ENCODE measurements at places on chromosomes 7 and 10.

GRCh38 chr7:83143107-83143506, 19.6 kb downstream of the PCLO start:
- no peak for DNase-seq

DNA sequence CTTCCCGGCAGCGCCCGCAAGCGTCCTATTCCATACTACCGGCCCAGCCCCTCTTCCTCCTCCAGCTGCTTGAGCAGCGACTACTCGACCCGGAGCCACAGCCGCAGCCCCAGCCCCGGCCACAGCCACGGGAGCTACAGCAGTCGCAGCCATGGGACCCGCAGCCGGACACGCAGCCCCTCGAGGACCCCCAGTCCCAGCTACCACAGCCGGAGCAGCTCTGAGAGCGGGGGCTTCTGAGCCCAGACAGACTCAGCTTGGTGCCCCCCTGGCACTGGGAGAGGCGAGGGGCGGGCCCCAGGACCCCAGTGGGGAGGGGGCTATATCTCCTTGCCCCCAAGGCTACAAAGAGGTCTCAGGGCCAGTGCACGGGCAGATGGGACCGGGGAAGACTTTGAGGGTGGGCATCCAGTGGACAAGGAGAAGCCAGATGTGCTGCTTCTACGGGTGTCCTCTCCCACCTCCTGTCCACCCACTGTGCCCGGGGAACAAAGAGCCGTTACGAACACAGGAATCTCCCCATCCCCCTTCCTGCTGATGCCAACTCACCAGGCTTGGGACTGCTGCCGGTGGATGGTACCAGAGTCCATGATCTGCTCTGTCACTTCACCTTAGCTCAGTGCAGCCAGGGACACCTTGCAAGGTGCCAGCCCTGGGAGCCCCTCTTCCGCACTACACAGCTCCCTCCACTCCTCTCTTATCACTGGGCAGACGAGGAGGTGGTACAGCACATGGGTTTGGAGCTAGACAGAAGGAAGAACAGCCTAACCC, 16.7 kb upstream of the HSPB1 start:
- no peak for DNase-seq

- no peak for DNase-seq
These were observed 73.0 kb upstream of the ADRB1 start for GRCh38 chr10:113970641-113971040.

GRCh38 chr10:2262878-2263277, 525.6 kb upstream of the ADARB2 start:
- DNase-seq: no peak

DNA sequence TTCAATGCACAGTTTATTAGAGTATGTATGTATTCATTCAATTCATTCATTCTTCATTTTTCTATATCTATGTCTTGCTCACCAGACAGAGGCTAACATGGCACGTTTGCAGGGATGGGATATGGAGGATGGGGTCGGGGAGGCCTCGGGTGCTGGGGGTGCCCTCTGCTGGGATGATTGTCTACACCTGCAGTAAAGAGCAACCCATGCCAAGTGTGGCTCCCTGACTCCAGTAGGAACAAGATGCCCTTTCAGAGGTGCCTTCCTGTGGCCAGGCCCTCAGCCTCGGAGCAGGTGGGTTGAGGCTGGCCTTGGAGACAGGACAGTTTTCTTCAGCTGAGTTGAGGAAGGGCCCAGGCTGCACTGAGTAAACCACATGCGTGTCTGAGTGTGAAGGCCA, 157.2 kb downstream of the SH2D4B start:
- no peak for DNase-seq

DNA sequence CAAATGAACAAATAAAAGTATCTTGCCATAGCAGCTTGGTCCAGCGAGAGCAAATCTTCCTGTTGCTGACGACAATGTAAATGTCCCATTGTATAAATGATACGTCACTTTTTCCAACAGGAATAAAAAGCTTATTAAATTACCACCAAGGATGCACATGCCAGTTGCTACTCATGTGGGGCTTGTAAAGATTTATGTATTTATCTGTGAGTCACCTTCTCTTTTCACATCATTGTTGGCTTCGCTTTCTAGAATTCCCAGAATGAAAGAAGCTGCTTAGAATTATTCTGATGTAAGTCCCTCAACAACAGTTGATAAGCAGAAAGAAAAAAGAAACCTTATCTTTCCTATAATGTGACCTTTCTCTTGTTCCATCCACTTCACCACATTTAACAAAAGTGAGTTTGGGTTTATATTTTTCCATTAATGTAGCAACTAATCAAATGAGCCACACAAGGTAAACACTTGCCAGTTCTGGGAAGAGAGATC, 22.4 kb downstream of the DNAJC12 start:
- DNase-seq: peak; percentile 58

DNA sequence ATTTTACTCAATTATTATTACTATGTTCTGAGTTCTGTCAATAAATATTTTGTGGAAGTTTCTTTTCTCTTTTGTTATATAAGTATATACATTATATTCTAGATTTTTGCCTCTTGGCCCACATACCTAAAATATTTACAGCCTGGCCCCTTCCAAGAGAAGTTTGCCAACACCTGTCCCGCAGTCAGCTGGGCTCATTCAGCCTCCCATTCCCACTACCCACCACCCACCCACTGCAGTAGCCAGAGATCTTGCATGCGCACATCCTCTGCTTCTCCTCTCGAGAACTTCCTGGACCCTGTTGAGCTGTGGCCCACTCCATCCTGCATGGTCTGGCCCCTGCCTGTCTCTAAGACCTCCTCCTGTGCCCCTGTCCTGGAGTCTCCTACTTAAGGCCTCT, 33.6 kb downstream of the WIPF3 start:
- no peak for DNase-seq

- no peak for DNase-seq
These were observed 64.2 kb downstream of the TAX1BP1 start for GRCh38 chr7:27804139-27804538.

GRCh38 chr7:24440892-24441291, 132.4 kb upstream of the PALS2 start:
- no peak for DNase-seq

- no peak for DNase-seq
These were observed 1.6 kb downstream of the NCOA4 start for GRCh38 chr10:46028584-46029460.

- no peak for DNase-seq
These were observed 596.6 kb downstream of the GRM8 start for GRCh38 chr7:126656165-126656564.

DNA sequence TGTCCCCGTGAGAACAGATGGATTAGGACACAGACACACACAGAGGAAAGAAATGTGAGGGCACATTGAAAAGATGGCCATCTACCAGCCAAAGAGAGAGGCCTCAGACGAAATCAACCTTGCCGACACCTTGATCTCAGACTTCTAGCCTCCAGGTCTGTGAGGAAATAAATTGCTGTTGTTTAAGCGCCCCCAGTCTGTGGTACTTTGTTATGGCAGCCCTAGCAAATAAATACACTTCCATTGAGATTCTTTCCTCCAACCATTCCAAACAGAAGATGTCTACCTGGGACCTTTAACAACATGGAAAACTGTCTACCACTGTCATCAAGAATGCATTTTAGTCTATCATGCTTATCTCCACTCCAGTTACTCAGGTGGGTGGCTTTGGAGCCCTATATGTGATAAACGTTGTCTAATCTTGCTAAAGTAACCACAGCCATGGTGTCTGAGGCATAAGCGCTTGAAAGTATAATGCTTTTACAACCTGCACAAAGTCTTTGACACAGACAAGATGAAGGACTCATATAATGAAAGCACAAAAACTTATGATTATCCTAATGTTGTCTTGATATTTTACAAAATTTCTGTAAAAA, 244.3 kb downstream of the MTERF1 start:
- DNase-seq: no peak

GRCh38 chr7:108294595-108294994, 161.6 kb downstream of the NRCAM start:
- no peak for DNase-seq

GRCh38 chr10:3773460-3774017, 11.5 kb downstream of the KLF6 start:
- DNase-seq: no peak

GRCh38 chr7:13508586-13508985, 480.9 kb downstream of the ETV1 start:
- DNase-seq: no peak

GRCh38 chr10:51861731-51862130, 162.3 kb upstream of the CSTF2T start:
- DNase-seq: no peak

- DNase-seq: no peak
These were observed 444.0 kb upstream of the MGMT start for GRCh38 chr10:129023082-129023481.

DNA sequence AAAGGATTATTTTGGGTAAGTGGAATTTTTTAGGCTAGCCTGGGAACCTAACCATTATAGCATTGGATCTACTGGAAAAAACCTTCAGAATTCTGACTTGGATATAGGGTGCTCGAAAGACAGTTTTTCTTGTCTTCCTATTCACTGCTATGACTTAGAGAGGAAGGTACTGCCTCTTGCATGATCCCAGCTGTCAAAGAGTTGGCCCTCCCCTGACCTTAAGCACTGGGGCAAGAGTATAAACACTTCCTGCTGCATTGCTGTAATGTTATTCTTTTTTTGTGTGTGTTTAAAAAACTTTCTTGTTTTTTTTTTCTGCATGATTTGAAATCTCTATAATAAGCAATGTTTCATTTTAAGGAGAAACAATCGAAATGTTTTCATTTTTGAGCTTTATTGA, 113.0 kb downstream of the LRMDA start:
- no peak for DNase-seq

GRCh38 chr10:81873932-81874816, 820 bp upstream of the NRG3 start:
- DNase-seq: no peak

- no peak for DNase-seq
These were observed 111.7 kb upstream of the CDK13 start for GRCh38 chr7:39838326-39838725.

GRCh38 chr10:104350127-104350635, 3.5 kb upstream of the CFAP58 start:
- no peak for DNase-seq

- DNase-seq: peak; percentile 46
These were observed 15.8 kb downstream of the BTBD16 start for GRCh38 chr10:122286867-122287266.

DNA sequence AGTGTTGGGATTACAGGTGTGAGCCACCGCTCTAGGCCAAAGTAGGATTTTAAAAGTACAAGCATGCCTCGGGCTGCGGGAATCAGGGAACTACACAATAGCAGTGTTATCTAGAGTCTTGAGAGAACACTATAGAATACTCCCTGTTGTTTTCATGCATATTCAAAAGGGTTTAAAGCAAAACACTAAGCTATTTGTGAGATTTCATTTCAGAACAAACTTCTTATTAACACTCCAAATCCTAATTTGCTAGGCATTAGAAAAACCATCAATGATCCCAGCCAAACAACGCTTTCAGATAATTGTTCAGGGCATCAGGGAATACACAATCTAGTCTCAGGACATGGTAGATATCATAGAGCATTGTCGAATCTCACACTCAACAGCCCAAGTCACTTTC, 13.9 kb downstream of the DENND11 start:
- no peak for DNase-seq

- no peak for DNase-seq
These were observed 29.3 kb upstream of the NCAPG2 start for GRCh38 chr7:158733775-158734494.

DNA sequence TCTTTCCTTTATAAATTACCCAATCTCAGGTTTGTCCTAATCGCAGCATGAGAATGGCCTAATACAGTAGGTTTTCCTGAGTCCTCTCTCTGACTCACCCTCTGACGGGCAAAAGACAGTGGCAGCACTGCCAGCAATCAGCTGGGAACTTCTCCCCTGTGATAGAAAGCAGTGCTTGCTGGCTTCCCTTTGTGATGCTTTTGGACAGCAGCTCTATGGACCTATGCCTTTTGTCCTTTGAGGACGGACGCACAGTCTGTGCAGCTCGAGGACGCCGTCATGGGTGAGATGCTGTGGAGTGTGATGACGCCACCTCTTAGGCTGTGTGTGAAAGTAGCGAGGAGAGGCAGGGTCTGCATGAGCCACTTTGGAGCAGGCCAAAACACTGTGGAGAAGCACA, 68.8 kb downstream of the KIAA1217 start:
- no peak for DNase-seq

- no peak for DNase-seq
These were observed 102.7 kb upstream of the TNRC18 start for GRCh38 chr7:5526100-5526905.

GRCh38 chr7:50856806-50857205, 74.1 kb upstream of the GRB10 start:
- no peak for DNase-seq

DNA sequence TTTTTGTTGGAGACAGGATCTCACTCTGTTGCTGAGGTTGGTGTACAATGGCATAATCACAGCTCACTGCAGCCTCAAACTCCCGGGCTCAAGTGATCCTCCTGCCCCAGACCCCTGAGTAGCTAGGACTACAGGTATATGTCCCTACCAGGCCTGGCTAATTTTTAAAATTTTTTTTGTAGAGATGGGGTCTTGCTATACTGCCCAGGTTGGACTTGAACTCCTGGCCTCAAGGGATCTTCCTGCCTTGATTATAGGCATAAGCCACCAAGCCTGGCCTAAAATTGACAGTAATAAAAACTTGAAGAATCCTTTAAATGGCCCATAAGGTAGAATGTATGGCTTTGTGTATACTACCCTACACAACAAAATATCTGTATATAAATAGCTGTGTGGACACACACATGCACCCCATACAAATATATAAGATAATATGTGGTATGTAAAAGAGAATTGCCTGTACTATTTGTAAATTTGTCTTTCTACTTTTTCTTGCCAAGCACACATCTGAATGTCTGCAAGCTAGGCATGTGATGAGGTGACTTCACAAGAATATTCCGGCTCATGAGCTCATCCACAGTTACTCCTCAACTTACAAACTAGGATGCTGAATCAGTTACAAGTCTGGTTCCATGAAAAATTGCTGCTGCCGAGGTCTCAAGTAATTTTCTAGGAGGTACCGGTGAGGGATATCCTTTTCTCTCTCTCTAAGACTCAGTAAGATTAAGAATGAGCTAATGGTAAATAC, 26.6 kb downstream of the POLR3A start:
- DNase-seq: no peak

GRCh38 chr10:49394933-49395740, 752 bp downstream of the DRGX start:
- no peak for DNase-seq

GRCh38 chr10:15719899-15720634, at the start of gene ITGA8:
ITGA8 (minus strand) TSS chr10:15719922; CDS start chr10:15719771, 151 bp downstream.
- no peak for DNase-seq
